ENCODE measurements at places on chromosomes 5 and 9. TPM values are rescaled to one million over a fixed set of nuclear protein-coding genes. Genes with fewer than 3 reads are reported as not detected.

Gene ANKRA2
- 12.4 TPM for total RNA-seq

Gene SLC6A7
- total RNA-seq, result not detected

Gene SCGB3A2
- not detected for total RNA-seq

Gene NPDC1
- total RNA-seq, result 64.7 TPM

Gene CCNJL
- total RNA-seq, result 10.1 TPM

Gene CER1
- total RNA-seq, result not detected

Gene TAF11L10
- not detected for total RNA-seq

Gene FBXL17
- 8.8 TPM for total RNA-seq

Gene CORO2A
- total RNA-seq, result 0.48 TPM

Gene IL9
- total RNA-seq, result not detected

Gene PLPP7
- 2.6 TPM for total RNA-seq

Gene RXRA
- total RNA-seq, result 28.4 TPM

Gene SPOCK1
- 135 TPM for total RNA-seq

Gene LCN1
- not detected for total RNA-seq

Gene HAVCR2
- total RNA-seq, result 0.67 TPM

Gene MUSK
- total RNA-seq, result not detected

Gene TMEFF1
- total RNA-seq, result 10.7 TPM

Gene ABO
- 0.10 TPM for total RNA-seq

Gene MEGF10
- 4.6 TPM for total RNA-seq

Gene IL33
- total RNA-seq, result 12.7 TPM

Gene TLR4
- 207 TPM for total RNA-seq

Gene PCDHGA8
- 2.9 TPM for total RNA-seq

Gene NRG2
- total RNA-seq, result 0.96 TPM

Gene PCDHAC1
- 0.10 TPM for total RNA-seq

All from vein endothelial cell (primary cell).